Stomach (tissue), 19 donors: ENCODE measurements at places on chromosomes 4 and X. TPM values are rescaled to one million over a fixed set of nuclear protein-coding genes. Genes with fewer than 3 reads are reported as not detected.
A peak's percentile ranks its signal among the peaks of the same experiment; 100 is the strongest.

PPARGC1A gene
- total RNA-seq, result 32.1 TPM

SPANXC gene
- total RNA-seq, result not detected

DNA sequence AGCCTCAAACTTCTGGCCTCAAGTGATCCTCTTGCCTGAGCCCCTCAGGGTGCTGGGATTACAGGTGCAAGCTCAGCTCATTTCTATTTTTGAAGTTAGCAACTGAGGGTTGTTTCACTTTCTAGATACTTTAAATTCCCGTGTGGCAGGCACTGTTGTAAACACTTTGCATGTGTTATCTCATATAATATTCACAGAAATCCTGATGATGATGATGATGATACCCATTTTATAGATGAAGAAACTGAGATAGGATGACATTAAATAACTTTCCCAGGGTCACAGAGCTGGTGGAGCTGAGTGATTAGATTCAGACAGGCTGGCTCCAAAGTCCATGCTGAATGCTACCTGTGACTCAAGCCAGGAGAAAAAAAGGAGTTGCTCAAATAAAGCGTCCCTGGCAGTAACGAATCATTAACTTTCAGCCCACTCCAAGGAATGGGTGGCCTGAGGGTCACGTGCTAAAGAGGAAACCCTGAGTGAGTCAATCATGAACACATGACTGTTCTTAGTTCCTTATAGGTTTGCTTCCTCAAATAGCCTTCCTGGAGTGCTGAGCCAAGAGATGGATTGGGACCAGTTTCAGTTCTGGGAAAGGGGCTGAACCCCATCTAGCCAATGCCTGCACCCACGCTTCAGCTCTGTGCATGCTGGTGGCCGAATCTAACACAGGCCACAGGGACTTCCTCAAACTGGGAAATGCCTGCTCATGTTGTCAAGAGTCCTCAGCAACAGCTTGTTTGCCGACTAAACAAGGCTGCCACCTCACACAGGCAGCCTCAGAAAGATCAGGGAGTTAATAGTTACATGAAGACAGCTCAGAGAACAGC is 52.8 kb downstream of the RBM47 start:
- DNase-seq, result peak; percentile 96

DNA sequence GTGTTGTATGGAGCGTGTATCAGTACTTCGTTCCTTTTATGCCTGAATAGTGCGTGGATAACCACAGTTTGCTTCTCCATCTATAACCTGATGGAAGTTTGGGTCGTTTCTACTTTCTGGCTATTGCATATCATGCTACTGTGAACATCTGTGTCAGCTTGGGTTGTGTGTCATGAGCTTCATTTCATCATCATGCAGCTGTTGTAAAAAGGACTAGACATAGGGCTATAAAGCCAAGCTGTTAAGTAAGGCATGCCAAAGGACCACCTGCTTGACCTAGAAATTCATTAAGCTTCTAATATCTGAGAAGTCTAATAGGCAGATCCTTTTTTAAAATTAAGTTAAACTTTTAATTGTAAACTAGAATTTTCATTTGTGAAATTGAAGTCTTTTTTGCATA is 18.4 kb downstream of the SMS start:
- DNase-seq, result no peak

GRCh38 chr4:163991298-163991865 is 496.9 kb downstream of the TMA16 start:
- DNase-seq, result no peak
